ENCODE measurements at places on chromosomes 2 and 18.

- no peak for DNase-seq
Measured at GRCh38 chr2:180413336-180413735, 406.2 kb upstream of the CWC22 start.

GRCh38 chr2:21999522-21999921 is 875.8 kb downstream of the TDRD15 start:
- DNase-seq: no peak

- no peak for DNase-seq
Measured at GRCh38 chr18:8556424-8556823, 52.8 kb upstream of the RAB12 start.

GRCh38 chr18:2655178-2655953 is at the start of gene SMCHD1:
TSS of gene SMCHD1 (plus strand) at chr18:2655726. CDS start at chr18:2656076, 350 bp downstream.
- peak; percentile 85 for DNase-seq

DNA sequence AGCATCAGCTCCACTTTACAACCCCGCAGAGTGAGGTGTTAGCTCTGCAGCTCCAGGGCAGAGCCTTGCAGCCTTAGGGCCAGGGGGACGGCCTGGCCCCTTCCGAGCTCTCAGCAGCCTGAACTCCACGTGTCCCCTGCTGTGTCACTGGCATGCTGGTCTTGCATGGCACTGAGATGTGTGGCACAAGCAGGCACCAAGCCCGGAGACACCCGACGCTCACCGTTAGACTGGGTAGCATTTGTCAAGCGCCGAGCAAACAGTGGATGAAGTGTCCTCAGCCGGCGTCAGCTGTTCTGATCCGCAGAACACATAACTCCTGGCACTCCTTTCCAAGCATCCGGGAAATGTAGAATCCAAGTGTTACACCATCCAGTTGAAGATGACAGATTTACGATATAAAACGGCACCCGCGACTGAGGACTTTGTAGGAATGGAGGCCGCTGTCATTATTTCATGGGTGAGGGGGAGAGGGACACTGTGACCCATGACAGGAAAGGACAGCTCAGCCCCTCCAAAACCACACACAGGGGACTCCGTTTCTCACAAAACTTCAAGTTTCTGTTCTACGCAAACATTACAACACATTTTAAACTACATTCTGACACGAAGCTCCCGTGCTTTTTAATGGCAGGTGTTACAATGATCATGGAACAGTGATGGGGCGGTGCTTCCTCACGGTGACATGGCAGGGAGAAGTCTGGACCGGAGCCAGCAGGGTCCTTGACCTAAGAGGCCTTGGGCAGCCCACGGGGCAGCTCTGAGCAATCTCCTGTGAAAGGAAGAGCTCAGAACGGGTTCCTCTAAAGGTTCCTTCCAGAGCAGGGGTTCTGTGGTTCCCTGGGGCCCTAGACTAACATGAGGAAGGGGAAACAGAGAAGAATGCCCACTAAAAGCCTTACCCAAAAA is 89.4 kb downstream of the HDAC4 start:
- no peak for DNase-seq

GRCh38 chr18:34993289-34993688 is 47.9 kb upstream of the MAPRE2 start:
- no peak for DNase-seq

- DNase-seq: no peak
Measured at GRCh38 chr2:216114382-216114713, 5.2 kb downstream of the XRCC5 start.

- no peak for DNase-seq
Measured at GRCh38 chr2:121471532-121472469, 58.9 kb upstream of the RNU4ATAC start.

- DNase-seq: no peak
Measured at GRCh38 chr2:100963026-100963375, 39.1 kb upstream of the RPL31 start.

GRCh38 chr18:36809590-36810381 is 19.0 kb downstream of the TPGS2 start:
- DNase-seq: peak; percentile 32

GRCh38 chr2:159982270-159982669 is 80.1 kb downstream of the PLA2R1 start:
- DNase-seq: no peak

DNA sequence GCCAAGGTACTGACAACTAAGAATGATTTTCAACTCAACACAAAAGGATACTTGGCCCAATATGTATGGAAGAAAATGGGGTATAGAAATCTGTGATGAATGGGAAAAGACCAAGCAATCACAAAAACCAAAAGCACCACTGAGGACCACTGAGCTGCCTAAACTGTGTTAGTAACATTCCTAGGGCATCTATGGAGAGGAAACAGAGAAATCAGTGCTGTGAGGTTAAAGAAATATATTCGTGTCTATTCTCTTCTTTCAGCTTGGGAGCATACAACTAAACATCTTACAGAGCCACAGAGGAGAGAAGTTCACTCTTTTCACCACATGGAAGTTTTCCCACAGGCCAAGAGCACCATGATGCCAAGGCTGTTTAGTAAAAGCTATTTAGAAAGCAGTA is 47.3 kb upstream of the CALCRL start:
- no peak for DNase-seq

DNA sequence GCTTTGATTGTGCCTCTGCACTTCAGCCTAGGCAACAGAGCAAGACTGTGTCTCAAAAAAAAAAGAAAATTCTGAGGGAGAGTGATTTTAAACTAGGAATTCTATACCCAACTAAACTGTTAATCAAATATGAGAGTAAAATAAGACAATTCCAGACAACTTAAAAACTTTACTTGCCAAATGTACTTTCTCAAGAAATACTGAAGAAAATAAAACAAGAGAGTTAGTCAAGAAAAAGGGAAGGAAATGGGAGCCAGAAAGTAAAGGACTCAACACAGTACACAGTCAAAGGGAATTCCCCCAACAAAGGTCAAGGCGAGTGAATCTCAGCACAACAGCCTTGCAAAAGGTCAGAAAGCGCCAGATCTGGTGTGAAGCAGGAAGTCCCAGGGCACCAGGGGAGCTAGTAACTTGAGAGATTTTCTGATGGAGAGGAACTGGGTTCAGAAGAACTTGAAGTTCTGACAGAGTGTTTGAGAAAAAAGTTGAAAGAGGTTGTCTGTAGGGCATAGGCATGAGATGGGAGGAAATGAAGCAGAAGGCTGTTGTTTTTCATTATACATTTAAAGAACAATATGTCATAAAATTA is 22.6 kb upstream of the TBC1D8 start:
- DNase-seq: no peak

DNA sequence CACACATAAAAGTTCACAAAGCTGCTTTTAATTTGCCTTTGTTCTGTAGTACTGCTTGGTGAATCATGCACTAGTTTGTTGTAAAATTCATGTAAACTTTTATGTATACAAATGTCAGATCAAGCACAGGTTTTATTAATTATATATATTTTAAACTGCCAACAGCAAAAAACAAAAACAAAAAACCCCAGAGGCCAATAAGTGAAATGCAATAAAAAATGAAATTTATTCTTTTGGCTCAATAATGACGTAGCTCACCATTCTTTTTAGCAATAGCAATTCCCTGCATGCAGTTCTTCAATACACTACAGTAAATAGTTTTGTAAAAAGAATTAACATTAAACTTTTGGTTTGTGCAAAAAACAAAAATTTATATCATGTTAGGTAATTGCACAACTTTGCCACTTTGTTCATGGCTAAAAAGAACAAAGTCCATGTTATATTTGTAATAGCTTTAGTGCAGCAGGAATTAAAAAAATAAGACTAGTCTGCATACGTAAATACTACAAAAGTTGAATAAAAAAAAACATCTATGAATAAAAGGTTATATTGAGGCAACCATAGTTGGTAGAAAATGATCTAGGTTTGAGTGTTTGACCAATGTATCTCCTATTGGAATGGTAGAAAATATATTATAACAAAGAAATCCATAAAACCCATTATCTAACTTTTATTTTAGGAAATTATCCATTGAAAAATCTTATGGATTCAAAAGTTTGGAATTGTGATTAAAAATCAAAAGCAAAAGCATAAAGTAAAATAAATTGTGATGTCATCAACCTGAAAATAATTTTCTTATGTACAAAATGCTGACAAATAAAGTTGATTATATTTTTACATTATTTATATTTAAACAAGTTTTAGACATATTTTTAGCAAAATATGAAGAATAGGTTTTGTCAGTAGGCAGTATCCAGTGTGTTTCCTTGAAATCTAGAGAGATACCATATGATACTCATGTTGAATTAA is 115.6 kb downstream of the SCN3A start:
- no peak for DNase-seq

DNA sequence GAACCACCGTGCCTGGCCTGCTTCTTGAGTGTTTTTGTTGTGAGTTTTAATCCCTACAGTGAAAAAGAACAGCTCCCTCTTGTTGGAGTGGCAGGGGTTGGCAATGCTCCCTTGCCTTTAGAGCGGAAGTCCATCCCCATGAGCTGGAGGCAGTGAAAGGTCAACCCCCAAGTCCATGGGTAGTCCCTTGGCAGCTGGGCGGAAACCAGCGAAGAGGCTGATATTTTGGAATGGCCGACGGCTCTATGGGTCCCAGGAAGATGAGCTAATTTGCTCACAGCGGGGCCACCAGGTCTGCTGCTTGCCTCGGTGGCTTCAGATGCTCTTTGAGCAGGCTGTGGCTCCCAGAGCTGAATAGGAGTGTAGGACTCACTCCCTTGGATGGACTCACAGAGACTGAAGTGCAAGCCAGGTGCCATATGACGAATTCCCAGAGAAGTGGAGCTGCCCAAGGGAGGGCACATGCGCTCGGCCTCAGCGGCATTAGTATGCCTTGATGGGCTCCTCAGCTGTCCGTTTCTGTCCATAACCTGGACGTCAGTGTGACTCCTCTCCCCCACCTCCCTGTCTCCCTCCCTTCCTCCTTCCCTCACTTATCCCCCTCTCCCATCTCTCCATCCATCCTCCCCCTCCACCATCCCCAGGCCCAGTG is 25.4 kb upstream of the RHOB start:
- no peak for DNase-seq

- no peak for DNase-seq
Measured at GRCh38 chr2:68330691-68331090, 10.9 kb upstream of the CNRIP1 start.

DNA sequence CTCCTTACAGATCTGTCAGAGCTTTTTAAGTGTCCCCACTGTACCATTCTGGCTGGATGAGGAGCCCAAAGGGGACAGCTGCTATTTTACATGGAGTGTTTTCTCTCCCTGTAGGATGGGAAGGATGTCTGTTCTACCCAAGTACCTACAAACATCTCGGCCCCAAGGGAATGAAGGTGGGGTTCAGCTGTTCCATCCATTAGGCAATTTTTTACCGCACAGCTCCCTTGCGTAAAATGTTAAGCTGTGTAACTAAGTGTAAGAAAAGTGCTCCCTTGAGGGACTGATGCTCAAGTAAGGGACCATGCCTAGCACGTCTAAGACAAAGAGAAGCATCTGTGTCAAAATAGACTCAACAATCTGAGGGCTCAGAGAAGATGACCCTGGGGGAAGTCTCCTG is 180.3 kb downstream of the MYO5B start:
- DNase-seq: no peak

- DNase-seq: no peak
Measured at GRCh38 chr2:48430528-48431094, 99.3 kb upstream of the STON1 start.

DNA sequence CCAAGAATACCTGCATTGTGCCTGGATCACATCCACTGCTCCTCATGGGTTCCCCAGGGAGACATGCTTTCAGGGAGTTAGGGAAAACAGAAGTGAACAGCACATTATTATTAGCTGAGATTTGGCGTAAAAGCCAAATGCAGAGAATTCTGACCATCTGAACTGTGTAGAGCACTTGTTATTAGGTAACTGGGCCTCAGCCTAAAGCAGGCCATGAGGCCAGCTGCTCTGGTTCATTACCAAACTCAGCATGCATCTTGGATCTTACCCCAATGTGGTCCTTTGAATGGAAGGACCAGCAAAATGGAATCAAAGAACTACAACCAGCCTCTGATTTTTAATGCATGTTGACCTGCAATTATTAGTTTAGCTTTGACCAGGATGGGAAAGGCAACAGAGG is 322.3 kb downstream of the KCNS3 start:
- DNase-seq: no peak

- no peak for DNase-seq
Measured at GRCh38 chr18:57697426-57697825, 75.8 kb upstream of the NARS1 start.

DNA sequence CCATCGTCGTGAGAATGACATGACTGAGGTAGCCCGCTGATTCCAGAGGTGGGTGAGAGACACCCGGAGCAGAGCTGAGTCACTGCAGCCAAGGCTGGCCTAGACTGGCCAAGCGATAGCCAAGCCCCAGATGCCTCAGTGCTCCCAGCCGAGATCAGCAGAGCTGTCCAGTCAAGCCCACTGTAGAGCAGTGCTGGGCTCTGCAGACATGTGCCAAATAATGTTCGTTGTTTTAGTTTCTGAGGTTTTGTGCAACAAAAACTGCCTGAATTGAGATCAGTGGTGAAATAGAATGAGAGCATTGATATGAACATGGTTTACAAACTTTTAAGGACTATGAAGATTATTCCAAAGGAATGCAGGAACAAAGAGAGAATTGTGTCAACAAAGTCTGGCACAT is 42.1 kb downstream of the INSIG2 start:
- DNase-seq: no peak

DNA sequence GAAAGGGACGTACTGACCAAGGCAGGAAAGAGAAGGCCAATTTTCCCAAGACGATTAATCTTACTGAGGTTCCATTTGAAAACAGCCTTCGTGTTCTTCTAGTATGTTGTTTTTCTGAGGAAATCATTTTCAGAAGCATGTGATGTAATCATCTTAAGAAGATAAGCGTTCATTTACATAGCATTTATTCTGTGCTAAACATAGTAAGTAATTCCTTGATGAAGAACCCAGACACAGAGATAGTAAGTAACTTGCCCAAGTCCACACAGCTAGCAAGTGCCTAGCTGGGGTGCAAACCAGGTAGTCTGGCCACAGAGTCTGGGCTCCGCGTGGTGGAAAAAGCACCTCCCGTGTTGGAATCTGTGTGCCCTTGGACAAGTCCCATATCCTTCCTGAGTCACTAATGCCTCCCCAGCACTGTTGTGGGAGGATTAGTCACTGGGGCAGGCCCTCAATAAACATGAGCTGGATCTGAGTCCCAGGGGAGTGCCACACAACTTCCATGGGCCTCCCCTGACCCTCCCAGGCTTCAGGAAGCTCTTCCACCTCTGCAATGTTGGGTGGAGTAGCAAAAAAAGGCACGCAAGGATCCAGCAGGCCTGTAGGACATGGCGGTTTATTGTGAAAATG is 26.9 kb upstream of the ASAP2 start:
- DNase-seq: no peak

DNA sequence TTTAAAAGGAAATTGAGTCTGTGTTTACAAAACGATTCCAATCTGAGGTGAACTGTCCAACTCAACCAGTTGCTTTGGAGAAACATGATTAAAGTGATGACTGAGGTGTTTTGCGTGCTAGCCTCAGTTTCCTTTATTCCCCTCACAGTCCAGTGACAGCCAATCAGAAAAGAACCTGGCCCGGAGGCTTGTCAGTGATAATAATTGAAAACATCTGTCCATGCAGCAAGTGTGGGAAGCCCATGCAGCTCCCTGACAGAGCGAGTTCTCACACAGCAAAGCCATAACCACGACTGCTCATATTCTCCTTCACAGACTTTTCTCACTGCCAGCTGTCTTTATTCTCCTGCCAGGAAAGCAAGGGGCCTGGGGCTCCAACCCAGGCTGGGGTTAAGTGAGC is 613.4 kb downstream of the ARHGAP15 start:
- DNase-seq: no peak

All from nephron progenitor cell (in vitro differentiated cells).